ENCODE measurements at places on chromosomes 12 and 14.
A peak's percentile ranks its signal among the peaks of the same experiment; 100 is the strongest.

DNA sequence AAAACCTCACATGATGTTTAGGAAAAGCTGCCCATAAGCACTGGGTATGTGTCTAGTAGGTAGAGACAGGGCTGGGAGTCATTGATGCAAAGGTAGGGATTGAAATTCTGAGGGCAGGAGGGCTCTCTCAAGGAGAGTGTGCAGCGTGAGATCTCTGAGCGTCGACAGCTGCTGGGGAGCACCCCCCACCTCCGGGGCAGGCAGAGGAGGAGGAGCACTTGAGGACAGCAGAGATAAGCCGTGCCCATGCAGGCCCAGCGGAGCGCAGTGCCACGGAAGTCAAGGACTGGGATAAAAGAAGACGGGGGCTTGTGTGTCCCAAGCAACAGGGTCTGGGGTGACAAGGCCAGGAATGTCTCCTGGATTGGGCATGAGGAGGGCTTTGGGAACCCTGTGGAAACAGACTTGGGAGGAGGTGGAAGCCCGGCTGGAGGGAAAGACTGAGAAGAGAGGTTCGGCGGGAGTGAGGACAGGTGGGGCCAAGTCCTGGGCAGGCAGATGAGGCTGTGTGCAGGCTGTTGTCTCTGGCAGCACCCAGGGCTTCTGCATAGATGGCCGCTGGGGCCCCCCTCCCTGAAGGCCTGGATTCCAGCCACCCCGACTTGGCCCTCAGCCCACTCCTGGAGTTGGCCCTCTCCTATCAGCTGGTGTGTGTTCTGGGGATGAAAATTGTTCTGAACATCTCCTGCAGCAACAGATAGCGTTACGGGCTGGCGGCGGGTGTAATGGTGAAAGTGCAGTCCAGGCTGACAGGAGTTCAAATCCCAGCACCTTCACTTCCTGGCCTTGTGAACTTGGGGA is 1.9 kb downstream of the CACNA2D4 start:
- DNase-seq: no peak

- DNase-seq: no peak
Observed at GRCh38 chr12:7015555-7016370, 2.5 kb downstream of the LPCAT3 start.

- no peak for DNase-seq
Observed at GRCh38 chr14:53710615-53711014, 246.0 kb downstream of the BMP4 start.

GRCh38 chr12:92929983-92930382 is 888 bp upstream of the EEA1 start:
- no peak for DNase-seq

GRCh38 chr14:38243696-38244240 is 12.1 kb downstream of the CLEC14A start:
- no peak for DNase-seq

- no peak for DNase-seq
Observed at GRCh38 chr12:131862084-131862441, 32.4 kb upstream of the ULK1 start.

- no peak for DNase-seq
Observed at GRCh38 chr14:104361921-104362681, 217.5 kb upstream of the C14orf180 start.

GRCh38 chr14:55136241-55136640 is 7.2 kb downstream of the LGALS3 start:
- peak; percentile 46 for DNase-seq

GRCh38 chr14:21436567-21437062 is 19.3 kb downstream of the CHD8 start:
- DNase-seq: no peak

GRCh38 chr14:26255213-26255612 is 342.6 kb downstream of the NOVA1 start:
- DNase-seq: no peak

- DNase-seq: peak; percentile 49
Observed at GRCh38 chr12:11812586-11813437, 163.3 kb downstream of the ETV6 start.

- DNase-seq: no peak
Observed at GRCh38 chr12:111224186-111225066, 144.5 kb downstream of the PHETA1 start.

Data from astrocyte of the cerebellum (primary cell).